ENCODE measurements at places on chromosomes 3 and 15. TPM values are rescaled to one million over a fixed set of nuclear protein-coding genes. Genes with fewer than 3 reads are reported as not detected.

GRCh38 chr3:146732325-146732724, 127.2 kb upstream of the PLSCR5 start:
- DNase-seq: no peak

DNA sequence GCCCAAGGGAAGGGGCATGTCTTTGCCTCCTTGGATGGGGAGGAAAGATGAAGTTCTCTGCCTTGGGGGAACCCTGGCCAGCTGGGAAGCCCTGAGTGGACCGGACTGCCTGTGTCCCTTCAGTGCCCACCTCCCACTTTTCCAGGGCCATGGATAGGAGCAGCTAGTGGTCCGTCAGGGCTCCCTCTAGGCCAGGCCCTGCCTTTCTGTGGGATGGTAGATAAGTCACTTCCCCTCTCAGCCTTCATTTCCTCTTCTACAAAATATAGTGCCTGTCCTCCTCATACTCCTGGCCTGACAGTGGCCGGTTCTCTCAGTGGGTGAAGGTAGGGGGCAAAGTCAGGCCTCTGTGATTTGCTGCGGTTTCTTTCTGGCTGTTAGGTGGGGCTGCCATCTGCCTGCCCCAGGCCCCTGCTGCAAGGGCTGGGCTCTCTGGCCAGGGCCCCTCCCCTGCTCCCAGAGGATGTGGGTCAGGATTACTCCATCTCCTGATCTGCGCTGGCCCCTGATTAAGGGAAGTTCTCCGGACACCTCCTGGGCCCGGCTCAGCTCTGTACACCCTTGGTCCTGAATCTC, 1.4 kb downstream of the PLEKHO2 start:
- no peak for DNase-seq

GRCh38 chr3:158748237-158748828, 16.1 kb upstream of the RARRES1 start:
- no peak for DNase-seq

GRCh38 chr3:72346526-72346926, 501.7 kb downstream of the SHQ1 start:
- DNase-seq: no peak

ISLR gene
- not detected for total RNA-seq

DNA sequence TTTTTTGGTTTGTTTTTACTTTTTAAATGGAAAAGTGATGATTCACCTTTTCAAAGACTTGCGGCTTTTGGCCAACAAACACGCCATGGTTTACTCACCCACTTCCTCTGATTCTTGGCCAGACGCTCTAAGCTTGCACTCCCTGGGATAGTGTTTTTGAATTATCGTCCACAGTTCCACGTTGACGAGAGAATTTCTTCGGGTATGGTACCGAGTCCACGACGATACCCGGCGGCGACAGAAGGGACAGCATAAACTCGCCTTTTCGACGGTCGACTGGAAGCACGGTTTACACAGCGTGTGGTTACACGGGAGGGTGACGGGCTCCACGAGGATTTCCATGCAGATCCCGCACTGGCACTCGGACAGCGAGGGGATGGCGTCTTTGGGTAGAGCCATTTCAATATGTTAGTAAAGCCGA, 783 bp downstream of the RNF168 start:
- DNase-seq: peak; percentile 66

GP9 gene
- total RNA-seq: not detected

HIGD2B gene
- 0.26 TPM for total RNA-seq

DNA sequence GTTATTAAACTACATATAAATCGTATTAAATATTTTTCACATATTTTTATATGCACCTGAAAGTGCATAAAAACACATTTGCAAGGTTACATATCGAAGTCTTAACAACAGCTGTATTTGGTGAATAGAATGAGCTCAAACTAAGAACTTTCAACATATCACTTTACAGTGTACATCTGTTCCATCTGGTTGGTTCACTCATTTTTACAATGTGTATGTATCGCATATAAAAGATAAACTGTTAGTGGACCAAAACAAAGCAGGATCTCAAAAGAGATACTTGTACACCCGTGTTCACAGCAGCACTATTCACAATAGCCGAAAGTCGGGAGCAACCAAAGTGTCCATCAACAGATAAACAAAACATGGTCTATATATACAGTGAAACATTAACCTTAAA, 55.8 kb downstream of the TBL1XR1 start:
- DNase-seq: no peak

UBE2E2 gene
- 18.1 TPM for total RNA-seq

GRCh38 chr3:65902304-65902793, 136.4 kb downstream of the MAGI1 start:
- no peak for DNase-seq

- DNase-seq: no peak
Observed at GRCh38 chr15:35161694-35162093, 76.6 kb upstream of the NANOGP8 start.

FOXL2NB gene
- total RNA-seq: not detected

DNA sequence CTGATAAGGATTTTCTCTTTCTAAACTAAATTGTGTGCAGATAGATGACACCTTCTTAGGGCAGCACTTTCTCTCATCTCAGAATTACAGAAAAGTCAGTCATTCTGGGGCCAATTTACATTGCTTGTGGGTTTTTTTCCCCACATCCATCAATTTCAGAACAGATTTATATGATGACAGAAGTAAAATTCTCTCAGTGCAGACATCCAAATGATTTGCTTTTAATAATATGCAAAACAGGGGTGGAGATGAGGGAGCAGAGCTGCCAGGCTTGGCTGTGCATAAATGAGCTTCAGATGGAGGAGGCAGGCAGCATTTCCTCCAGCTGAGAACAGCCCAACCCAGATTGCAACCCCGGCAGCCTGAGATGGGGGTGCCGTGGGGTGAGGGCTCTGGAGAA, 44.0 kb downstream of the EDEM1 start:
- DNase-seq: no peak

GRCh38 chr3:143888846-143889245, 40.6 kb upstream of the SLC9A9 start:
- no peak for DNase-seq

LACTB gene
- 23.2 TPM for total RNA-seq

GRCh38 chr3:45123030-45123429, 23.1 kb downstream of the CDCP1 start:
- DNase-seq: no peak

FOXB1 gene
- total RNA-seq: 0.14 TPM

DNA sequence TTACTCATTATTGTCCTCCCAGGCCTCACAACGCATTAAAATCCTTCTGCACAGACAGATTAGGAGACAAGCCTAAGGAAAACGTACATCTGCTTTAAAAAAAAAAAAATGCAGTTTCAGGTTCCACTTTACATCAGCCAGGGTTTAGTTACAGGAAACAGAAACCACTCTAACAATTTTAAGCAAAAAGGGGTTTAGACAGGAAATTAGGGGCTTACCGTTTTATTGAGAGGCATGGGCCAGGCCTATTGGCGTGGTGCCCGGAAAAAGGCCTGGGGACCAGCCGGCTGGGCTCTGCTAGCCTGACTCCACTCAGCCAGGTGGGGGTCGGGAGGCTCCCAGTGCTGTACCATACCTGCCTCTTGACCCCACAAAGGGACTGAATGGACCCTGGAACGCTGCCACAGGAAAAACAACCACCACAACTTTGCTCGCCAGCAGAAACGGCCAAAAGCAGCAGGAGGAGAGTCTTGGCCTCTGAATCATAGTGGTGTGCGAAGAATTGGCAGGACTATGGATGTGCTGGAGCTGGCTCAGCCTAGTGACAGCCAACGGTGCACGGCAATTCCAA, 124.3 kb downstream of the CHSY1 start:
- DNase-seq: peak; percentile 76

- DNase-seq: peak; percentile 32
Observed at GRCh38 chr15:99343881-99344551, 92.7 kb downstream of the LRRC28 start.

DNA sequence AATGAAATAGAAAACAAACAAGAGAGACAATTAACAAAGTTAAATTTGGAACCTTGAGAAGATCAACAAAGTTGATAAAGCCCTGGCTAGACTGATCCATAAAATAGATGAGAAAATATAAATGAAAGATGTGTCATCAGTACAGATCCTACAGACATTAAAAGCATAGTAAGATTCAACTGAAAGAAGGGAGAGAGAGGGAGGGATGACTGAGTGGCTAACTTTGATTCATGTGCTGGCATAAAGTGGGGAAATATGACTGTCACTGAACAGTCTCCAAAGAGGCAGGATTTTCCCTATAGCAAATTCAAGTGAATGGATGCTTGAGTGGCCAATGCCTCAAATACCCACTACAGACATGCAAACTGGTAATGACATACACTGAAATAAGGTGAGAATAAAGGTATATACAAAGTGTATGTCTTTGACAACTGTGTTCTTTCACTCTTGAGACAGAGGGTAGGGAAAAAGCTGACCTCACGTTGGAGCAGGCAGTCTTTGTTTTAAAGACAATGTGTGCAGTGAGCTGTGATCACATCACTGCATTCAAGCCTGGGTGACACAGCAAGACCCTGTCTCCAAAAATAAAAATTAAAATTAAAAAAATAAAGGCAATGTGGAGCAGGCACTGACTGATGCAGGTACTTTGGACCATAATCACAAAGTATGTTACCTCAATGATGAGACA, 35.9 kb upstream of the CHD2 start:
- DNase-seq: no peak

DNA sequence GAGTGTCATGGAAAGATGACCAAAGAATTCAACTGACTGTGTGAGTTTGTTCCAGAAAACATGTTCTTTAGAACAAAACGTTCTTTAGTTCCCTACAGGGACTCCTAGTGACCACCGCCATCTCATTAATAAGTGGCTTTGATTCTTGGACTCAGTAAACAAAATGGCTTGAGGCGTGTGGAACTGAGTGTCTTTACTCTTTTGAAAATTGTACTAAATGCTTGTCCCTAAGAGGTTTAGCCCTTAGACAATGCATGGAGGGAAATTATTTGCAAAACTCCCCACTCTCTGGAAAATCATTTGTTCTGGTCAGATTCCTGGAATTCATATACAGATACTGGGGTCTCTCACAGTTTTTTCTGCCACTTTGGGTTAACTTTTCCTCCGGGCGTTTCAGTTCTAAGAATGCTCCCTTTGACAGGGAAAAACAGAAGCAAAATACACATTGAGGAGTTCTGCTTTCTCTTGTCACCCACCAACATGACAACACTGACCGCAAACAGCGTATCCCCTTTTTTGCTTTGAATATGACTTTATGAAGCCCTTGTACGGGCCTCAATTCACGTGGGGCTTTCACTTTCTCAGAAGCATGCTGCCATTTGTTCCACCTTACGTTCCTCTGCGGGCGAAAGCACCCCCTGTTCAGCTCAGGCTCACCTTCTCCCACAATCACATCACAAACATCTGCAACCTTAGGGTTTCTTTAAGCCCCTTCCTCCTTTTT, 15.3 kb upstream of the NRROS start:
- peak; percentile 72 for DNase-seq

GRCh38 chr3:36417237-36417636, 36.9 kb downstream of the STAC start:
- no peak for DNase-seq

LSMEM2 gene
- not detected for total RNA-seq

SST gene
- total RNA-seq: not detected

GRCh38 chr15:74776821-74777768, 4.8 kb upstream of the CSK start:
- peak; percentile 63 for DNase-seq

GRCh38 chr3:32321095-32321790, 70.4 kb upstream of the CMTM7 start:
- DNase-seq: no peak

DNA sequence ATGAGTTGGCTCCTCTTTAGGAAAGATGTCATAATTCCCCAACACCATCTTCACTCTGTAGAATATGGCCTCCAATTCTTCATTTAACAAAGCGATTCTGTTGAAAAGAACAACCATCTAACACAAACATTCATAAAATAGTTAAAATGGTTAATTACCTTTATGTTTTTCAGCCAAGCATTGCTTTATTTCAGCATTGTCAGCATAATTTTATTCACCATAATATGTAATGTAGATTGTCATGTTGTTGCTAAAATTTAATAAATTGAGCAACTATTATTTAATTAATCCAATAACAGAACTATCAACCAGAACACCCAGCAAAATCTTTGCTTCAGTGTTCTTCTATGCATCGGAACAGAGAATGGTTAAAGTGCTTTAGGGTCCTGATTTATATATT, 46.2 kb upstream of the EPHA3 start:
- no peak for DNase-seq

GRCh38 chr3:197899833-197900478, 50.0 kb upstream of the RPL35A start:
- DNase-seq: no peak

TM4SF4 gene
- total RNA-seq: not detected

STAC gene
- not detected for total RNA-seq

DOCK3 gene
- total RNA-seq: 2.1 TPM

MAP6D1 gene
- 5.3 TPM for total RNA-seq

DNA sequence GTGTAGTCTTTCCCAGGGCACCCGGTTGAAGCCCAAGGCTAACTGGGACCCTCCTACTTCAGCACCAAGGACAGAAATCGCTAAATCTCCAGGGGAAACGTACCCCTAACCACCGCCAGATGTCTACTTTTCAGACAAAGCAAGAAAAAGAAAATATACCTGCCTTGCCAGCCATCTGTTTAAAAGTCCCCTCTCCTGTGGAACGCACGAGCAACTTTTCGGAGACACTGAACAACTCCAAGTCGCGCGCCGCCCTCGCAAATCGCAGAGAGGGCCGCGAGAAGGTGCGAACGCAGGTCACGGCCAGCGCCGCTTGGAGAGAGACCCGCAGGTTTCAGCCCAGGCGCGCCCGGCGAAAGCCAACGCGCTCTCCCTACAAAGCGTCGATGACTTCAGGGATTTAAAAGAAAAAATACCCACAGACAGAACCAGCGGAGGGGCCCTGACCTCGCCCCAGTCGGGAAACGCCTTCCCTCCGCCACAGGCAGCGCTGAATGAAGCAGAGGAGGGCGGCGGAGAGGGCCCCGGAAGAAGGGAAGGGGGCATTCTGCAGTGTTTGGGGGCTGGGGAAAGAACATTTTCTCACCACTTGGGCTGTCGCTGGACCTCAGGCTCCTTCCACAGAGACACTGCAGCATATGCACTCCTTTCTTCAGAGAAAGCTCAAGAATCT, 213.1 kb downstream of the FGF12 start:
- DNase-seq: peak; percentile 1

MST1R gene
- 0.76 TPM for total RNA-seq

LXN gene
- 7.6 TPM for total RNA-seq

- no peak for DNase-seq
Observed at GRCh38 chr3:147161833-147162232, 244.5 kb downstream of the ZIC4 start.

NPAP1 gene
- total RNA-seq: not detected

DNA sequence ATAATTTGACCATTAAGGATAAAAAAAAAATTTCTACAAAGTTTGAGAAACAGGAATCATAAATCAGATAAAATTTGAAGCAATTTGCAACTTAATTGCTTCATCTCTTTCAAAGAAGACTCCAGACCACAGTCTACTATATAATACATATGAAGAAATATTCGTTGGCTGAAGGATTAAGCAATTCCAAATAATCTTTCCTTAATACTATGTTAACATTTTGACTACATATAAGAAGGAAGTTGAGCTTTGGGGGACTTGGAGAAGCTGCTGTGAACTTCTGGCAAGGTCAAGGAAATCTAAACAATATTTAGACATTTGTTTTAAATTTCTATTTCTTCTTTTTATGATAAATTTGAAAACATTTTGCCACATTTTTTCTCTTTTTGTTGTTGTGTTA, 13.5 kb upstream of the GABRR3 start:
- DNase-seq: no peak

Measured in activated naive CD8-positive, alpha-beta T cell treated with anti-CD3 and anti-CD28 coated beads for 36 hours (primary cell).